ENCODE measurements at places on chromosomes 13 and 19.

DNA sequence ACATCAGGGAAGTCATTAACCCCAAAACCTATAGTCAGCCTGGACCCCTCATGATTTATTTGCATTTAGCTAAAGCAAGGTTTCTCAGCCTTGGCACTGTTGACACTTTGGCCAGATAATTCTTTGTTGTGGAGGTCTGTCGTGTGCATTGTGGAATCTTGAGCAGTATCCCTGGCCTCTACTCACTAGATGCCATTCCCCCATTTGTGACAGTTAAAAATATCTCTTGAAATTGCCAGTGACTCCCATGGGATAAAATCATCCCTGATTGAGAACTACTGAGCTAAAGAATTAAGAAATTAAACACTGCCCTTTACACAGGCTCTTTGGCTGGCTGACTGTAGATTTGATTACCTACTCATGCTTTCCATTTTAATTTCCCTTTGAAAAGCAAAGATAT lies 102.7 kb downstream of the LMO7 start:
- DNase-seq, result no peak

- peak; percentile 13 for DNase-seq
These were observed at the start of gene ZNF587B for GRCh38 chr19:57830071-57830602. Gene ZNF587B (plus strand): TSS chr19:57830299. CDS start chr19:57830529, 230 bp downstream.

DNA sequence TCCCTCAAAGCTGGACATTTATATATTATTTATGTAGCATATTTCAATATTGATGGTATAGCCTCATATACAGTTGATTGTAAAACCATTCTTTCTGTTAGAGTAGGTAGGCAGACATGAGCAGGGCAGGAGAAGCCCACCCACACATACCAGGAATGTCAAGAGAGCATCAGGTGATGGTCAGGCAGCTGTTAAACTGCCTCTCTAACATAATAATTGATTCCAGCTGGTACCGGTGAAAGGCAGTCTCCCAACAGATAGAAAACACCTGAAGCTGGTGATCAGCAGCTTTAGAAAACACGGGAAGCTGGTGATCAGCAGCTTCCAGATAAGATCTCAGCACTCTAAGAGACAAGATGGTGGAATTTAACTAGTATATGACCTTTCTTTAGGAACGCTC lies 132.9 kb downstream of the SLITRK6 start:
- DNase-seq, result no peak

- no peak for DNase-seq
These were observed 1420.3 kb downstream of the UQCRFS1 start for GRCh38 chr19:27792576-27793127.

DNA sequence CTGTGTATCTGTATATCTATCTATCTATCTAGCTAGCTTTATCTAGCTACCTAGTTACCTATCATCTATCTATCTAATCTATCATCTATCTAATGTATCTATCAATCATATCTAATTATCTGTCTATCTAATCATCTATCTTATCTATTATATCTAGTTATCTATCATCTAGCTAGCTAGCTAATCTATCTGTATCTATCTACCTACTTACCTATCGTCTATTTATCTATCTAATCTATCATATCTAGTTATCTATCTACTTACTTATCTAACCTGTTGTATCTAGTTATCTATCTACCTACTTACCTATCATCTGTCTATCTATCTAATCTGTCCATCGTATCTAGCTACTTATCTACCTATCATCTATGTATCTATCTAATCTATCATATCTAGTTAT lies 17.9 kb downstream of the VSTM1 start:
- no peak for DNase-seq

GRCh38 chr19:887072-887471 lies 5.9 kb downstream of the MED16 start:
- DNase-seq, result no peak

GRCh38 chr19:558770-559439 lies 13.5 kb upstream of the BSG start:
- DNase-seq, result no peak

DNA sequence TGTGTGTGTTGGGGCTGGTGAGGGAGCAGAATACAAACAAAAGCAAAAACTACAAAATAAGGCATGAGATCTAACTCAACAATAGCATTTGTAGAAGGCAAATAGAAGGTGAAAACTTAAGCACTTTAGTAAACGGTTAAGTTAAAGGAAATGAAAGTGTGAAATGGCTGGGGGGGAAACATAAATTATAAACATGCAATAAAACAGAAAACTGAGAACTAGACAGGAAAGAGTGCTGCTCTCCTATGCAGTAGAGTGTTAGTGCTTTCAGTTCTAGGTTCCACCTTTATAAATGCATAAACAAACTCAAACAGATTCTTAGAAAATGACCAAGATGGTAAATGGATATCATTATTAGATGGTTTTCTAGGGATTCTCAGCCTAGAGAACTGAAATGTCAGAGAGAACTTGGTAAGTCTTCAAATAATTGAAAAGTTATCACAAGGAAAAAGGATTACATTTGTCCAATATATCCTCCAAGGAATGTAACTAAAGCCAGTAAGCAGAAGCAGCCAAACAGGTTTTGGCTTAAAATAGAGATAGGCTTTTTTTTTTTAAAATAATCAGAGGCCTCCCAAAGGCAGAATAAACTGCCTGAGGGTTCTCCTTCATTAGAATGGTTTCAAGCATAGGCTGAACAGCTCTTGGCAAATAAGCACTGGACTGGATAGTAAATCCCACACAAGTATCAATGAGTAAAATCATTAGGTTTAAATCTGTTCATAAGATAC lies 23.3 kb downstream of the RBM26 start:
- no peak for DNase-seq

GRCh38 chr13:32423592-32423991 lies 4.3 kb downstream of the N4BP2L1 start:
- no peak for DNase-seq
